Psoas muscle (tissue), 8 donors: ENCODE measurements at places on chromosomes 2 and 18. TPM values are rescaled to one million over a fixed set of nuclear protein-coding genes. Genes with fewer than 3 reads are reported as not detected.

DNA sequence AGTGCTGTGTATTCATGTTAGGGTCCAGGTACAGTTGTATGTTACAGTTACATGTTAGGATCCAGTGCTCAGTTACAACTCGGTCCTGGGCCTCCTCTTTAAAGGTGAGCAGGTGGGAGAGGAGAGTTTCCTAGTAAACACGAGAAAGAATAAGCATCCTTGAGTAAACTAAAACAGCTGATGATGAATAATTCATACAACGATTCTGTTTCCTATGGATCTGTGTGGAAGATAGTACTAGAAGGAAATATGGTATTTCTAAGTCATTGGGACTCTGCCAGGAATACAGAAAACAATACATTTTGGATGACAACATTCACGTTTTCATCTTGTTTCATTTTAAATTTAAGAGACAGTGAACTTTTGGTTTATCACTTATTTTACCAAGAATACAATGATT lies 29.5 kb downstream of the SNTG2 start:
- DNase-seq = no peak

DNA sequence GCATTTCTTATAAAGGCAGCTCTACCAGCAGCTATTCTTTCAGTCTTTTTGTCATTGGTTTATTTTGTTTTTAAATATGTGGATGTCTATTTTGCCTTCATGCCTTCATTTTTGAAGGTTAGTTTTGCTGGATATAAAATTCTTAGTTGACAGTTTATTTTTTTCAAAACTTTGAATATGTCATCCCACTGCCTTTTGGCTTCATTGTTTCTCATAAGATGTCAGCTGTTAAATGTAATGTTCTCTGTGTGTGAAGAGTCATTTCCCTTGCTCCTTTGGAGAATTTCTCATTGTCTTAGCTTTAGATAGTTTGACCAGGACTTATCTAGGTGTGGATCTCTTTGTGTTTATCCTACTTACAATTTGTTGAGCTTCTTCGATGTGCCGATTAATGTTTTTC lies 213.5 kb downstream of the KIAA1328 start:
- no peak for DNase-seq

DNA sequence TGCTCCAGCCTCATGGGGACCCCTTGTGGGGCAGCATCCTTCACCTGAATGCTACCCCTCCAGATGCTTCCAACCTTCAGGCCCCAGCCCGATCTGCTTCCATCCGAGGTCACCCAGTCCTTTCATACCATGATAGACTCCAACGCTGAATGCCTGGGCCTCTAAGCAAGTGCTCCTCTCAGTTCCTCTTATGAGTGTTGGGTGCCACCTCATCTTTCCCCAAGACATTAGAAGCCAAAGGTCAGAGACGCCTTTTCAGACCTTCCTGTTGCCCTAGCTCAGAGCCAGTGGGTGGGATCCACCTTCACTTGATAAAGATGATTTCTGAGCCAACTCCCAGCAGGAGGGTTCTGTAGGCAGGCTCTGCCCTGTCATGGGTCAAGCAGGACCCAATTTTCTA lies 174.5 kb upstream of the MGAT5 start:
- DNase-seq = no peak

- DNase-seq = no peak
These were observed 856 bp downstream of the FAM228A start for GRCh38 chr2:24175631-24176187.

GRCh38 chr2:239532250-239532649 lies 131.4 kb upstream of the HDAC4 start:
- no peak for DNase-seq

- no peak for DNase-seq
These were observed 138.6 kb upstream of the SCN7A start for GRCh38 chr2:166632616-166633015.

GRCh38 chr2:857937-858336 lies 92.7 kb upstream of the SNTG2 start:
- DNase-seq = no peak

DNA sequence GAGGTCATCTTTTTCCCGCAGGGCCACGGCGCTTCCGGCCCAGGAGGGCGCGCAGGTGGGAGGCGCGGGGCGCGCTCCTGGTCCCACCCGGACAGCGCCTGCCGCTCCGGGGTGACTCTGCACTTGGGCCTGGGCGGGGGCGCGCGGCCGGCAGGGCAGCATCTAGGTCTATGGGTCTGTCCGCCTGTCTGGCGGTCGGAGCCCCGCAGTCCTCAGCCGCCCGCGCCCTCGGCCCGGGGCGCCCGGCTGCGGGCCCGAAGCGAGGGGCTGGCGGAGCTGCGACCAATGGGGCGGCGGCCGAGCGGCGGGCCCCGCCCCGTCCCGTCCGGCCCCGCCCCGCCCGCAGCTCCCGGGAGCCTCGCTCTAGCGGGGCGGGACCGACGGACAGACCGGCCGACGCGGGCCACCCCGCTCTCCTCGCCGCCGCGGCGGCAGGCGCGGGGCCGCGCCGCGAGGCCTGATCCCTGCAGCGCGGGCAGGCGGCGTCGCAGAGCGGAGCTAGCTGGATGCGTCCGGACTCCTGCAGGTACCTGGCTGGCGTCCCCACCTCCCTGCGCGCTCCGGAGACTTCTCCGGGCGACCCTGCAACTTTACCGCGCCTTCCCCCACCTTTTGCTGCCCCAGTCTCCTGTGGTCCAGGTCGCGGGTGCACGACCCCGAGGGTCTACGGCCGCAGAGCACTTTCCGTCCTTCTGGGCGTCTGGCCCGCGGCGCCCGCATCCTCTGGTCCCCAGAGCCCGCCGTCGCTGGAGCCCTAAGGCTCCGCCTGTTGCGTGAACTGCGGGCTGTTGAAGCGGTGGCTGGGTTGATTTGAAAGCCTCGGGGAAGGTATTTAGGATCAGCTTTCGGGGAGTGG lies at the start of gene KCNS3:
Gene KCNS3, plus strand, starts transcription at position 387 of the 856 bp plus-strand sequence. CDS start 52,342 bp downstream, outside the sequence.
- DNase-seq = peak; percentile 78

GRCh38 chr2:20187331-20187730 lies 37.6 kb downstream of the SDC1 start:
- DNase-seq = no peak

TAF4B gene
- 2.4 TPM for polyA plus RNA-seq

SLC23A3 gene
- polyA plus RNA-seq = 0.09 TPM

CSRNP3 gene
- polyA plus RNA-seq = not detected

CELF4 gene
- polyA plus RNA-seq = 0.17 TPM

DCAF17 gene
- polyA plus RNA-seq = 10.3 TPM
